ENCODE measurements at places on chromosomes 7 and 10.

- peaks cover 4% of the 10 kb centered on the region for H3K4me1 ChIP-seq
- peaks cover 2% of the 10 kb centered on the region for H3K27me3 ChIP-seq
- H3K4me3 ChIP-seq: no peak overlapping the region
- H3K36me3 ChIP-seq: peaks cover 10% of the 10 kb centered on the region
These were observed 59.9 kb upstream of the IGFBP3 start for GRCh38 chr7:45980973-45981372.

GRCh38 chr10:86262688-86263181 is 103.9 kb downstream of the GRID1 start:
- no peaks in the 10 kb centered on the region for H3K36me3 ChIP-seq
- DNase-seq: no peak
- no peak overlapping the region for H3K4me3 ChIP-seq

DNA sequence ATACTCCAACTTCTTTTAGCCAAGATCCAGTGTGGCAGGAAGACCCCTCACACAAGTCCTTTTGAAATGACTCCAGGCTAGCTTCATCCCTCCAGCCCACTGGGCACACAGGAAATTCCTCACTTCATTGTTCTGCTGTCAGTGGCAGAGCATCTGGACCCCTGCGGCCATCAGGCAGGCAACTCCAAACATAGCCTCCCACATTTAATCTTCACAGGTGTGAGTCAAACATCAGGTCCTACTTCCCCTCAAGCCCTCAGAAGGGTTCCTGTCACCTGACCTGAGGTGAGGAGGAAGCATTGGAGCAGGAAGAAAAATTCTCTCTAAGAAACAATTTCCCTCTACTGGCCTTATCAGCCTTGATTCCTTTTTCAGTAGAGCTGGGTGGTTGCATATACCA is 51.1 kb upstream of the C1GALT1 start:
- no peak overlapping the region for H3K27ac ChIP-seq
- peaks cover 4% of the 10 kb centered on the region for H3K36me3 ChIP-seq
- peaks cover 2% of the 10 kb centered on the region for H3K27me3 ChIP-seq
- no peak overlapping the region for H3K4me3 ChIP-seq
- peaks cover 6% of the 10 kb centered on the region for H3K4me1 ChIP-seq

GRCh38 chr10:114879541-114880158 is 58.1 kb downstream of the FHIP2A start:
- peaks cover 14% of the 10 kb centered on the region for H3K27me3 ChIP-seq
- H3K27ac ChIP-seq: no peak overlapping the region
- peak; percentile 13 for DNase-seq
- peaks cover 14% of the 10 kb centered on the region for H3K4me1 ChIP-seq
- H3K4me3 ChIP-seq: no peak overlapping the region

DNA sequence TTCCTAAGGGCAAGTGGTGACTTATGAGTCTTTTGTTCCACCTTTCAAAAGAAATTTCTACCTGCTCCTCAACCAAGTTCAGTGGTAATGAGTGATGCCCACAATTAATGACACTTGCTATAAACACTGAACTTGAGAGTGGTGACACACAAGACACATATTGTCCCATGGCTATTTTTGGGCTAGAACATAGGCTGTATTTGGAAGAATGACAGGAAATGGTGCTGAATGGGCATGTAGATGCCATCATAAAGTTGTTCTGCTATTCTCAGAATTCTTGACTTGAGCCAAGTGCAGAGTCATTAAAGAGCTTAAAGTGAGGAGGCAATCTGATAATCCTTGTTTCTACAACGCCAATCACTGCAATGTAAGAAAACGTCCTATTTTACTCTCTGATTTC is 313.3 kb downstream of the AGMO start:
- no peaks in the 10 kb centered on the region for H3K36me3 ChIP-seq
- no peak for DNase-seq
- no peaks in the 10 kb centered on the region for H3K4me1 ChIP-seq
- H3K4me3 ChIP-seq: no peak overlapping the region
- no peak overlapping the region for H3K27ac ChIP-seq

All from immature natural killer cell (primary cell).